Right atrium auricular region (tissue), 2 donors: ENCODE measurements at places on chromosomes 6 and 20.

DNA sequence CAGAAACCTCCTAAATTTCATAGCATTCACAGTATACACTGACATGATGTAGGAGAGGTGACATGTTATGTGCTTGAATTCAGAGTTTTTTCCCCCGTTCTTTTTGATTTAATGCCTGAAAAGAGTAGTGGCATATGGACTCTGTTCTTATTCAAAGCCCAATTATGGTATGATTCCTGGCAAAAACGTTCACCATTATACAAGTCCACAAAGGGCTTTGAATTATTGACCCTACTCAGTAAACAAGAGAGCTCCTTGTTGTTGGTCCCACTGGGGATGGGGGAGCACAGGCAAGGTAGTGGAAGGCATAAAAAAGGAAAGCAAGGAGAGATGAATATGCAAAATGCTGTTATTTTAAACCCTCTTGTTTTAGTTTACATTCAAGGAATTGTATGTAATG lies 136.0 kb upstream of the AHI1 start:
- no peak for DNase-seq

DNA sequence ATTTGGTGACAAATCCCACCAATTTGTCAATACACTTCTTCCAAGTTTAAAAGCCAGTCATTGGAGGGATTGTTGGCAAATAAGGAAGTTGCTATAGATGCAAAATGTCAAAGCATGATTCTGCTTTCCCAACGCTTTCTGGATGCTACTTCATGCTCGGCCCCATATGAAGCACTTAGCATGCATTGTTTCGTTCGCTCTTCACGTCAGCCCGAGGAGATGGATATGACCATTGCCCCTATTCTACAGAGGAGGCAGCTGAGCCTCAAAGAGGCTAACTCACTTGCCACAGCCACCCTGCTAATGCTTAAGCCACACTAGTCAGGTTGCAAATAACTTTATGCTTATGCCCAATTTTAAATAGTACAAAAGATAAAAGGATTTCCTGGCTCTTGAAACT lies 2.8 kb upstream of the NXT1 start:
- DNase-seq, result no peak

DNA sequence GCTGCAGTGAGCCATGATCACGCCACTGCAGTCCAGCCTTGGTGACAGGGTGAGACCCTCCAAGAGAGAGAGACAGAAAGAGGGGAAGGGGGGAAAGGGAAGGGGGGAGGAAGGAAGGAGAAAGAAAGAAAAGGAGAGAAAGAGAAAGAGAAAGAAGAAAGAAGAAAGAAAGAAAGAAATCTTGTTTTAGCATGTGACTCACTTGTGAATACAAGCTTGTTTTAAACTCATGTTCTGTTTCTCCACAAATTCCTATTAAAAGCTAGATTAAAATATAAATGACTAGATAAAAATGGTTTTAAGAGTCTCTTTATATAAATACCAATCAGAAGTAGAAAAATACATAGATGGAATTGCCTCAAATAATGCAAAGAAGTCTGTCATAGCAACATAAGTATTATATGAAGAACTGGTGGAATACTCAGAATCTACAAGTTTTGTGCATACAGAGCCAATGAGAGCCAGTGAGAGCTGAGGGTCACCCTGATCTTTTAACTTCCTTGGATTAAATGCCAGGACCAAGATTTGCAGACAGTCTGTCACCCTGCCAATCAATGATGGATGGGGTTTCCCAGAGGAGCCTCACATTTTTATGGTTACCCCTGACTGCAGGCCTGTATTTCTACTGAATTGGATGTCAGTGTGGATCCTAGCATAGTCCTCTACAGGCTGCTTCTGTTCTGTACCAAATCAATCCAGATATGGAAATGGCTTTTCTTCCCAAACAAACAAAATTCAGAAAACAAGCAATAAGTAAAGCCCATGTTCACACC lies 50.8 kb upstream of the LY86 start:
- DNase-seq, result no peak

- no peak for DNase-seq
Measured at GRCh38 chr6:104003803-104004516, 855.8 kb downstream of the HACE1 start.

GRCh38 chr6:107871976-107872375 lies 47.9 kb upstream of the SCML4 start:
- no peak for DNase-seq

GRCh38 chr6:36120979-36121786 lies 9.1 kb upstream of the MAPK13 start:
- peak; percentile 73 for DNase-seq

DNA sequence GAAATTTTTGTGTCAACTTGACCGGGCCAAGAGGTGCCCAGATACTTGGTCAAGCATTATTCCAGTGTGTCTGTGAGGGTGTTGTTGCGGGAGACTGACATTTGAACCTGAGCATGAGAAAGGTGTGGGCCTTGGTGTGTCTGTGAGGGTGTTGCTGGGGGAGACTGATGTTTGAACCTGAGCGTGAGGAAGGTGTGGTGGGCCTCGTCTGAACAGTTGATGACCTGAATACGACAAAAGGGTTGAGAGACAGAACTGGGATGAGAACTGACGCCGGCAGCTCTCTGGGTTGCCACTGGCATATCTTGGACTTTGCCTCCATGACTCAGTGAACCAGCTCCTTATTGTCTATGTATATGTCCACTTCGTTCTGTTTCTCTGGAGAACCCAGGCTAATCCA lies 240.5 kb downstream of the ERMARD start:
- DNase-seq, result no peak

DNA sequence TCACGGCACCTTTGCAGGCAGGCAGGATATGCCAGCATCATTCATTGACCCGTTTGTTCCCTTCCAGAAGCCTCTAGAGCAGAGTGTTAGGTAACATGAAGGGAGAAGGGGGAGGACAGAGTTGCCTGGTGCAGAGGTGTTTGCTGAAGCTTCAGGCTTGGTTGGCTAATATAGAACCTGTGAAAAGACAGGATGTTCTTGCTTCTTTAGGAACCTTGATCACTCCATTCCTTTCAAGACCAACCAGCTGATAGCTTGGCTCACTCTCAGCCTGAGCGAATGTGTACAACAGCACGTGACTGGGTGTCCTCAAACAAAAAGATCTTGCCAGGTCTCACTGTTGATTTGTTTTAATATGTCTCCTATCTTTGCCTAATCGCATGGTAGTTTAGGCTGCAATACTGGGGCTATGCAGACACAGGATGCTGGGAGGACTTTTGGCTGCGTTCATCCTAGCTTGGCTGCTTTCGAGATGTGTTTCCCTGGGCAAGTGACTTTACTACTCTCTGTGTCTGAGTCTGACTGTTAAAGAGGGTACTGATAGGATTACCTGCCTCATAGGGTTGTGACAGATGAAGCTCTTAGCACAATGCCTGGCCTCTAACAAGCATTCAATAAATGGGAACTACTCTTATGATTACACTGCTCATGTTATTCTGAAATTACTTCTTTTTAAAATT lies 16.0 kb downstream of the SHLD1 start:
- DNase-seq, result peak; percentile 68

DNA sequence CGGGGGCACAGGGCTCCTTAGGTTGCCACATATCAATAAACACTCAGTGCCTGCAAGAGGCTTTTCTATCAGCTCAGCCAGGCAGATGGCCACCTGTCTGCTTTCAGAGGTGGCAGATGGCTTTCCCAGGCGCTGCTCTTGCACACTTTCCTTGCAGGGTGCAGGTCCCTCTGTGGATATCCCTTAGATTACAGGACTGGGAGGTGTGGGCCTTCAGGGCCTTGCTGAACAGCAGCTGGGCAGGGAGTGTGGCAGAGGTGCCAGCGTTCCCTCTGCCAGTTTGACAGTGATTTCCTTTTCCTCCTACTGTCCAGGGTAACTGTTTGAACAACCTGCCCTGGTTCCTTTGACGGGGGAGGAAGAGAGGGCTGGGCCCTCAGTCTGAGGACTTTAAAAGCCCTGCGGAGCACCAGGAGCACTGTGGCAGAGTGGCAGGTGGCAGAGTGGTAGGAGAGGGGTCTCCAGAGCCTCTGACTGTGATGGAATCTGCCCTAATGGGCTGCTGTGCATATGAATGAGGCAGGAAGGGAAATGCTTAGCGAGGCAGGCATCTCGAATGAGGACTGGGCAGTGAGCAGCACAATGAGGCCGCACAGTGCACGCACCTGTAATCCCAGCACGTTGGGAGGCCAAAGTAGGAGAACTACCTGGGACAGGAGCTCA lies 34.2 kb downstream of the ABHD12 start:
- no peak for DNase-seq

DNA sequence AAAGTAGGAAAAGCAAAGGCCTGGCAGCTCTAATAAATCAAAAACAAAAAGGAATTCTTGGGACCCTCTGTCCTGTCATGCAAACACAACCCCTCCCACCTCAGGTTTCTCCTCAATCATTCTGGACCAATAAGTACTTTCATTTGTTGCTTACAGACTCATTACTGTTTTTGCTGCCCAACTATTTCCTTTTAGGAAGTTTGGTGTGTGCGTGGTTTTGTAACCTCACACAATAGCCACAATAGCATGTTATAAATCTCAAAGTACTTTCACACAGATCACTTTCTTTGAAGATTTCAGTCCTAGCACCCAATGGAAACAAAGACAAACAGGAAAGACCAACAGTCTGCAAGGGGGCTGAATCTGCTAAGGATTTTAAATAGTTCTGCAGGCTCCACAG lies 4.5 kb downstream of the MRPL14 start:
- no peak for DNase-seq

- DNase-seq, result no peak
Measured at GRCh38 chr6:100350139-100350538, 114.6 kb downstream of the SIM1 start.

GRCh38 chr6:26441977-26442376 lies 1.7 kb downstream of the BTN3A3 start:
- DNase-seq, result no peak

- no peak for DNase-seq
Measured at GRCh38 chr6:15547400-15547799, 115.4 kb downstream of the DTNBP1 start.

DNA sequence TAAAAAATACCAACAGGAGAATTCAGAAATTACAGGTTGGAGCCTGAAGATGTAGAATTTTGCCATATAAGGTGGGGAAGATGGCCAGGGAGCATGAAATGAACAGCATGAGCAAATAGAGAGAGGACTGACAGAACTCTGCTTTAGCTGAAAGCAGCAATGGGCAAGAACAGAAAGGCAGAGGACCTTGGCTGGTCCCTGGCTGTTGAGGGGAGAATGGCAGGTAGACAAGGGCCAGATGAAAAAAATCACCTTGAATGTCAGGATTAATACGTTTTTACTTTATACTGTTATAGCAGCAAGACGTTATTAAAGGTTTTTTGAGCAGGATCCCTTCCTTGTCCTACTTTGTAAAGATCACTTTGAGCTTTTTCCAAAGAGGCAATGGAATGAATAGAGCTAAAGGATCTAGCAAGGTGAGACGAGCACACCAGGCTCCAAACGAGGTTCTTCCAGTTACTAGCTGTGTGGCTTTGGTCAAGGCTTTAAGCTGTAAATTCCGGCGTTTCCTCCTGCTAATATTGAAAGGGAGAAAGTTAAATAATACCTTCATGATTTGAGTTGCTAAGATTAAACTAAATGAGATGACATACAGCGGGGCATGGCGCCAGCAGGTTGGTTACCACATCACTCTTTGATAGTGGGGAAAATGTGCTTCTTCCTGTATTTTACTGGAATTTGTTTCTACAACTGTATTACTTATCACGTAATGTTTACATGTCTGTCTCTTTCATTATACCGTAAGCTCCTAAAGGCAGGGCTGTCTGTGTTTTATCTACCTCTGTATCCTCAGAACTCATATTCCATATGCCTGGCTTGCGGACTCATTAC lies 776 bp downstream of the PPIL1 start:
- DNase-seq, result no peak
